ENCODE measurements at places on chromosomes 3 and 15.

GRCh38 chr3:30628901-30629590 lies 22.6 kb downstream of the TGFBR2 start:
- no peak for DNase-seq

DNA sequence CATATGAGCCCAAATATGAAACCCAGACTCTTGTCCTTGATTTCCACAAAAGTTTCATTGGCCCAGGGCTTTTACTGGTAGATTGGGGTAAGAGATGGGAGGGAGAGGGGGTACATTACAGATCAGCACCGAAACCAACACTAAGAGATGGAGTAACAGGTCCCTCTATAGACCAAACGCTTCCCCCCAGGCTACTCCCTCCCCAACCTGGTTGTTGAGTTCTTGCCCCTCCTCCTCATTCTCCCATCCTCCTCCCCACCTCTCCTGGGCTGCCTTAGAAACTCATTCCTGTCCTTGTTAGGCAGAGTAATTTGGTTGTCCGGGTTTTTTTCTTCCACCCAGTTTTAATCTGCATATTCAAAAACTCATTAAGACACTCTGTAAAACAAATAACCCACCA lies 74.1 kb downstream of the MESD start:
- no peak for DNase-seq

DNA sequence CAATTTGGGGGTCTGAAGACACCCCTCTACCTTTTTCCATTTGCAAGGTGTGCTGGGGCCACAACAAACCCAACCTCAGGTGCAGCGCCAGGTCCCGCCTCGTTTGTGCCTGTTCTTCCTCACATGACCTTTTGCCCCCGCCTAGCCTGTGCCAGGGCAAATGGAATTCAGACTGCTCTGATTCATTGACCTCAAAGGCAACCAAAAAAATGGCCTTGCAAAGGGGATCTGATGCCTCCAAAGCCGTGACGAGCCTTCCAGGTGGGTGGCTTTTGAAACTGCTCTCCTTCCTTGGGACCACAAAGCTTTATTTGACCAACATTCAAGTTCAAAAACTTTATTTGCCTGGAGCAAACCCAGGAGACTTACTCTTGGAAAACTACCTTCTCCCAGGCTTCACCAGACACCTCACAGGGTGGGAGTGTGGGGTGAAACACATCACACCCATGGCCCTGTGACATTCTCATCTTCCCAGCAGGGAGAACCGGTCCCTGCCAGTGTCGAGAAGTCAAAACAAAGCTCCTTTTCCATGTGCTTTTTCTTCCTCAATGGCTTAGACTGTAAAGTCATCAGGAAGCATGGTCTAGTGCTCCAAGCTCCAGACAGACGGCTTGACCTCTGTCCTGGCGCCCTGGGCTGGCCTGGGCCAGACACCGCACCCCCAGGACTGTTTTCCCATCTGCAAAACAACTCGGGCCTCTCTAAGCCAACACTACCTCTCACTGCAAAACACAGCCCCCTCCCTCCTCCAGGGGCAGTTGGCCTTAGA lies 103.9 kb upstream of the HES1 start:
- DNase-seq = no peak

GRCh38 chr3:43012174-43012573 lies 33.1 kb downstream of the GASK1A start:
- no peak for DNase-seq

DNA sequence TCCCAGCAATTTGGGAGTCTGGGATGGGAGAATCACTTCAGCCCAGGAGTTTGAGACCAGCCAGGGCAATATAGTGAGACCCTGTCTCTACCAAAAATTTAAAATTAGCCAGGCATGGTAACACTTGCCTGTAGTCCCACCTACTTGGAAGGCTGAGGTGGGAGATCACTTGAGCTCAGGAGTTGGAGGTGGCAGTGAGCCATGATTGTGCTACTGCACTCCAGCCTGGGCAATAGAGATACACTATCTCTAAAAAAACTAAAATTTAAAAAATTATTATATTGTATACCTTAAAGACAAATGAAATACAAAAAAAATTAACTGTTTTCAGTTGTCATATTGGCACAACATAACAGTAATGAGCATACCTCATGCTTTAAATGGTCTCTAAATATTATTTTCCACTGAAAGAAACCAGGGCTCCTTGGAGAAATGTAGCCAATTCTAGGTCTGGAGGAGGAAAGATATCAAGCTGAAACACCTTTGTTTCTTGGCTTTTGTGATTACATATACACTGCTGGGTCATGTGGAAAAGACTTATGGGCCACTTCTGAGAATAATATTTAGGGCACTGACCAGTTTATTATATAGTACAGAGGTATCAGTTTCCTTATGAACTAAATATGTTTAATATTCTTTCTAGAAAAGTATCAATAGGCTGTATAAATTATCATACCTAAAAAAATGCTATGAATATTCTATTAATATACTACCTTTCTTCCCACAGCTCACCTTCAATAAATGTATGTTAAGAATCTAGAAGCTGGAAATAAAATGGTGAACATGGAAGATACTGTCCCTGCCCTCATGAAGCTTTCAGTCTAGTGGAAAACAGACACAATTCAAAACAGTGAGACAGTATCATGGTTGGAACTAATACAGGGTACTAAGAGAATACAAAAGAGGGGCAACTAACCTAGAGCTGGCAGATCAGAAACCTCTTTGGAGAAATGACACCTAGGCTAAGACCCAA lies 119.5 kb downstream of the TMCC1 start:
- no peak for DNase-seq

GRCh38 chr3:88773766-88774165 lies 333.7 kb upstream of the EPHA3 start:
- DNase-seq = no peak

GRCh38 chr3:16904423-16905417 lies 20.0 kb downstream of the PLCL2 start:
- peak; percentile 56 for DNase-seq

DNA sequence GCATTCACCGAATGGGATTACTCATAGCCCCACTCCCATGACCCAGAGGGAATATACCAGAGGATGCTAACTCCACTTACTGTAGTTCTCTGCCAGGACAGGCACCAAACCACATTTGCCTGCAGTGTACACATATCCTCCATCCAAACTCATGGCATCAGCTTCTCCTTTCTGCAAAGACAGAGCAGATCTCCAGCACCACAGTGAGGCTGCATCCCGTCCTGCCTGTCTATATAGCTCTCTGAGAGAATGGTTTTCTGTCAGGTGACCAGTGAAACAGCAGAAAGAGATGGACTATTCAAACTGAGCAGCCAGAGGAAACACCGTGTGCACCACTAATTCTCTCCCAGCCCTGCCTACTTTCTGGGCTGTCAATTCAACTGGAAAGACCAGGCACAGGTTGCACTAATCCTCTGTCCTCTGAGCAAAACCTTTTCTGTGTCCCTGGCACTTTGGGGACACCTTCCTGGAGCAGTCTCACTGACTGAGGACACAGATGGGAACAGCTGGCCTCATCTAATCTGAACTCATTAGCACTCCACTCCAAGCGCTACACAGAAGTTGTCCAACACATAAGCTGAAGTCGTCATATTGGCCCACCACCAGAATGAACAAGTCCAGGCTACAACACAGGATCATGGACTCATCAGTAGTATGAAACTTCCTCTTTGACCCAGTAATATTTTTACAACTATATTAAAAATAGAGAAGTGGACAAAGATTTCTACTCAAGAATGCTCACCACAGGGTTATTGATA lies 17.3 kb downstream of the LTF start:
- DNase-seq = no peak

DNA sequence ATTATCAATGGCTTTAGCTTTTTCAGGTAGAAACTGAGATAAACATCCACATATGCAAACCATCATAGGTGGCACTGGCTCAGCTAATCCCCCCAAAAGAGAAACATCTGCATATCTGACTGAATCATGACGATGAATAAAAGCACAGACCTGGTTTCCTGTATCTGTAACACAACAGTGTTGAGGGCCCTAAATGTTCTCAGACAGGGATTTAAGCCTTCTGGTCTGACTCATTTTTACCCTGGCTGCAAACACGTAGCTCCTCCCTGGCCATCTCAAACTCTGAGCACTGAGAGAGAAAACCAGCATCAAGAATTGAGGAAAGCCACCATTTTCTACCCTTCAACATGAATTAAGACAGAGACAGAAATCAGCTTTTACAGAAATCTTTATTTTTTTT lies 35.2 kb downstream of the GLB1 start:
- DNase-seq = no peak

DNA sequence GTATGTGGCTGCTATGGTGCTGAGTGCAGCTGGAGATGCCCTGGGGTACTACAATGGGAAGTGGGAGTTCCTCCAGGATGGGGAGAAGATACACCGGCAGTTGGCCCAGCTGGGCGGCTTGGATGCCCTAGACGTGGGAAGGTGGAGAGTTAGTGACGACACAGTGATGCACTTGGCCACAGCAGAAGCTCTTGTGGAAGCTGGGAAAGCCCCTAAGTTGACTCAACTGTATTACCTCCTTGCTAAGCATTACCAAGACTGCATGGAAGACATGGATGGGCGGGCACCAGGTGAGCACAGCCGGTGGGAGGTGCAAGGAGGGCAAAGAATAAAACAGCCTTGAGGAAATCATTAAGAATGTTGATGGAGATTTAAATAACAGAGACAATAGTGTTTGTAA lies 2.9 kb downstream of the ADPRH start:
- no peak for DNase-seq

- DNase-seq = no peak
Observed at GRCh38 chr3:24725514-24726255, 231.0 kb upstream of the THRB start.

GRCh38 chr3:30502051-30502741 lies 104.2 kb upstream of the TGFBR2 start:
- DNase-seq = no peak

GRCh38 chr15:34821831-34822230 lies 26.5 kb upstream of the ACTC1 start:
- no peak for DNase-seq

GRCh38 chr15:99707473-99708270 lies 25.6 kb downstream of the LYSMD4 start:
- no peak for DNase-seq

- no peak for DNase-seq
Observed at GRCh38 chr3:126935756-126936509, 47.0 kb upstream of the PLXNA1 start.
